ENCODE measurements at places on chromosomes 6 and 20.

DNA sequence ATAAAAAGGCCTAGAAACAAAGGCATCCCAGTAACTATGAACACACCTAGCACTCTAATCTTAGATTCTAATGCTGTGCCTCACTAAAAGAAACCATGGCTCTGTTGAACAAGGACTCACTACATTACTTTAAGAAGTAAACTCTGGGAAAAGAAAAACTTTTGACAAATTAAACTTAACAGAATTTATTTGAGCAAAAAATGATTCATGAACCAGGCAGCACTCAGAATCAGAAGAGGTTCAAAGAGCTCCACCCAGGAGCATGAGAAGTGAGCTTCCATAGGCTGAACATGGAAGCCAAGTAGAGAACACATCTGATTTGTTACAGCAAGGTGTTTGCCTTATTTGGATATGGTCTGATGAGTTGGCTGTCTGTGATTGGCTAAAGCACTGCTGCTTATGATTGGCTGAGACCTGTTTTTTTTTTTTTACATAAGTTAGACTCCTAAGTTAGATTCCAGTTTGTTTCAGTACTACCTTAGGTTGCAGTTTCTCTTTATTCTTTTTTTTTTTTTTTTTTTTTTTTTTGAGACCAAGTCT is 343.6 kb upstream of the SASH1 start:
- DNase-seq, result no peak

- no peak for DNase-seq
Observed at GRCh38 chr6:36677059-36677749, 1.3 kb upstream of the CDKN1A start.

DNA sequence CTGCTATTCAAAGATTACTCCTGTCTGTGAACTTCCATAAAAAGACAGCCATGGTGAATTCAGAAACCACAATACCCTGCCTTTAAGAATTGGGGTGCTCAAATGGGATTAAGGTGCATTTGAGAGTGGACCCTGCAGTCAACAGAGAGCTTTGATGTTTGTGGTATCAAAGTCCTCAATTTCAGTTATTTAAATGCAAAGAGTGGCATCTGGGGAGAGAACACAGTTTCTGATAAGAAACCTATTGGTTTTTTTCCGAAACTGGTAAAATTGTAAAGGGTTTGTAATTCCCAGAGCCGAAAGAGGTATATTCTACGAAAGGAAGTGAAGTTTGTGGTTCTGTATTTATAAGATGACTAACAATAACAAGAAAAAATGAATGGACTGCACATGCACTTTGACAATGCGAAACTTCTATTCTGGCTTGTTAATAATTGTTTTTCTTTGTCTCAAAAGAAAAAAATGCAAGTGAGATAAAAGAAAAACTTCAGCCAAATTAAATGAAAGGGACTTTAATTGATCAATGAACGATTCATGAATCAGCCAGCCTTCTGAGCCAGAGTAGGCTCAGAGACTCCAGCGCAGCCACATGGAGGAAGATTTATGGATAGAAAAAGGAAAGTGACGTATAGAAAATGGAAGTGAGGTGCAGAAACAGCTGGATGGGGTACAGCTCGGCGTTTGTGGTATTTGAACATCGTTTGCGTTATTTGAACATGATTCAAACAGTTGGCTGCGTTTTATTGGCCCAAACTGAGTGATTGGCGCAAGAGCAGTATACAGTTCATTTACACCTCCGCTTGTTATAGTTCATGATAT is 70.5 kb upstream of the DUSP22 start:
- no peak for DNase-seq

DNA sequence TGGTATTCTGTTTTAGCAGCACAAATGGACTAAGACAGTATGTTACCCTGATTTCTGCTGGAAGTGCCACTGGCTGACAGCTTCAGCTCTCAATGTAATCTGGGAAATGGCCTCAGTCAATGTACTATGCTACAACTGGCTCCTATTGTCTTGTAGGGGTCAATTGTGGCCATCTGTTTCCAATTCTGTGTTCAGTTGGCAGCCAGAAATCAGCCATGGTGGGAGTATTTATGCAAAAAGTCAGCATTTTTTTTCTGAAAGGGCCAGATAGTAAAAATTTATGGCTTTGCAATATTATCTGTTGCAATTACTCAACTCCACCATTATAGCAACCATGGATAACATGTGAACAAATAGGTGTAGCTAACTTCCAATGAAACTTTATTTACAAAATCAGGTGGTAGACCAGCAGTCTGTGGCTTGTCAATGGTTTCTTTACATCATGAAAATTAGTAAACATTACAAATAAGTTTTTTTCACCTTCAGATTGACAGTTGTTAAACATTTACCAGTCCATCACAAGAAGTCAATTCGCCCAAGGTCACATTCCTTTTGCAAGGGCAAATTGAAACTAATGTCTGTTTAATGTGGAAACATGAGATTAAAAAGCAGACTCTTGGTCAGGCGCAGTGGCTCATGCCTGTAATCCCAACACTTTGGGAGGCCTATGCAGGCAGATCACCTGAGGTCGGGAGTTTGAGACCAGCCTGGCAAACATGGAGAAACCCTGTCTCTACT is 58.3 kb upstream of the TSHZ2 start:
- DNase-seq, result no peak

- no peak for DNase-seq
Observed at GRCh38 chr6:113068570-113068969, 721.4 kb downstream of the RFPL4B start.

DNA sequence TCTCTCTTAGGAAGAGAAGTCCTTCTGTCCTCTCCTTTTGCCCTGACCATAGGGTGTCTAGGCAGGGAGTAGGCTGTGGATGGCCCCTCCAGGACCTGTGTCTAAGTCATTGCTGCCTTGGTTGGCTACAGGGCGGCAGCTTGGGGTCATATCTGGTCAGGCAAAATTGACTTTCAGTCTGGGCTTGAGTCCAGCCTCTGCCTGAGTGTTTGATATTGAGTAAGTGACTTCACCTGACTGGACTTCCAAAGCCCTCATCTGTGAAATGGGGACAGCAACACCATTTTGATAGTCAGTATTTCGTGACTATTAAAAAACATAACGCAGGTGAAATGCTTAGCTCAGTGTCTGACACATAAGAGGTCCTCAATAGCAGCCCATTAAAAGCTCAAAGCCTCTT is 4.6 kb downstream of the TGM3 start:
- DNase-seq, result no peak

GRCh38 chr6:33812669-33813068 is 8.9 kb upstream of the MLN start:
- no peak for DNase-seq

- peak; percentile 32 for DNase-seq
Observed at GRCh38 chr20:31661625-31662371, 24.1 kb downstream of the COX4I2 start.

- no peak for DNase-seq
Observed at GRCh38 chr6:149024361-149024760, 277.5 kb downstream of the UST start.

DNA sequence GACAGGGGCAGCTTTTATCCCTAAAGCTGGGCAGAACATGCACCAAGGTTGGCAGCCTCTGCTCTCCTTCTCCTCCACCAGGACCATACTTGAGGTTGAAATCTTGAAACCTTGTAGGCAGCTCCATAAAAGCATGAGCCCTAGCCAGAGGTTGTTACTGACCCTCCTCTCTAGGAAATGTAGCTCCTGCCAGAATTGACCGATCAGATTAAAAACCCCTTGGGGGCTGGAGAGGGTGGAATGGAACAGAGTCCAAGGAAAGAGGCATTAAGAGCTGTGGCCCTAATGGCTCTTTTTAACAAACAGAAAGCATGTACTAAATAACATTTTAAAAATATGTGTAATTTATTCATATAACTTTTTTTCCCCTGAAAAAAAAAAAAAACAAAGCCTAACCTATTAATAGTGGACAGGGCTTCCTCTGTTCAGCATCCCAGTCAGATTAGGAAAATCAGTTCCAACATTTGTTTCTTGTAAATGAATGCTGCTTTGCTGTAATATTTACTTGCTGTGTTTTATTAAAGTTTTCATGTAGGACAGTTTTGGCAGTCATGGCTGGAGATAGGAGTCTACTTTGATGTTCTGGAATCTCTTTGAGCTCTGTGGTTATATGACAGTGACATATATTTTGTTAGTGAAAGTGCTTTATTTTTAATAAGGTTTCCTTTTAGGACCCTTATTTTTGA is 41.3 kb downstream of the MTHFD1L start:
- DNase-seq, result no peak

DNA sequence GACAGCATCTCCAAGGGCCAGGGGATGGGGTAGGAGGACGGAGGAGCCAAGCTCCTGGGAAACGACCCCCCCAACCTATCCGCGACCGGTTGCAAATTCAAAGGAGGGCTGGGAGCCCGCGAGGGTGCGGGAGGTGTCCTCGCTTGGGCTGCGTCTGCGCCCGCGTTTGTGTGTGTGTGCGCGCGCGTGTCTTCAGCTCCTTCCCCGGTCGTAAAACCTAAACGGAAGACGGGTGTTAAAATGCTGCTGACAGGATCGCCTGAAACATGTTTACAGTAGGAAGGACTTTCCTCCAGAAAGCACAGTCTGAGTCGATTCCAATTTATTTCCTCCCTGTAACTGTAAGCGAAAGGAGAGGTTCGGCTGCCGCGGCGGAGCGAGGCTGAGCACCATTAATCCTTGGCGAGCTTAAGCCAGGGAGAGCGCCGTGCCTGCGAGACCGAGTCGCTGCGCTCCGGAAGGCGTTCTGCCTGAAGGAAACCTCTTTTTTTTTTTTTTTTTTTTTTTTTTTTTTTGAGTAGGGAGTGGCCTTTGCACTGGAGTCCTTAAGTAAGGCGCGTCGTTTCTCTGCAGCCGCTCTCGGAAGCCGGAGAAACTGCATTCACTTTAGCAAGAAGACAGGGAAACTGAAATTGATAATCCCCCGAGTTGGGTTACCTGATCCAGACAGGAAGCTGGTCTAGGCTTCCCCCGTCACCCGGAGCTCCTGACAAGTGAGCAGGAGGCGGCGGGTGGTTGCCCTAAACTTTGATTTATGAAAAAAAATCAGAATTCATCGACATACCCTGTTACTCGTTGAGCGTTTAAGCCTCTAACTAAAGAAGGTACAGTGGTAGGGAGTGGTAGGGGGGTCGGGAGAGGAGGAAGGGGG is 4.8 kb upstream of the SOX4 start:
- peak; percentile 71 for DNase-seq

DNA sequence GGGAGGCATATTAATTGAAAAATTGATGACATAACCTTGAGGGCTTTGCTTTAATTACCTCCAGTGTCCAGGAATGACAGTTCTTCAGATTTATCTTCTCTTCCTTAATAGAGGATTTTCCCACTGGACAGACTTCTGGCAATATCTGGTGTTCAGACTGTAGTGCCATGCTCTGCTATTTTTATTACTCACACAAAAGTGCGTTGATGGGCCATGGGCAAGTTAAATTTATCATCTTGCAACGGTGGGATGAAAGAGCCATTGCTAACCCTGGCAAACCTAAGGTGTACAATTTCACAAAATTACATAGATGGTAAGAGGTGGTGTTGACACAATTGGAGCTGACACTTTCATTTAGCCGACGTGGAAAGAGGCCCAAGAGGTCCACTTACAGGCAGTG is 253.7 kb upstream of the PLCB4 start:
- DNase-seq, result no peak

DNA sequence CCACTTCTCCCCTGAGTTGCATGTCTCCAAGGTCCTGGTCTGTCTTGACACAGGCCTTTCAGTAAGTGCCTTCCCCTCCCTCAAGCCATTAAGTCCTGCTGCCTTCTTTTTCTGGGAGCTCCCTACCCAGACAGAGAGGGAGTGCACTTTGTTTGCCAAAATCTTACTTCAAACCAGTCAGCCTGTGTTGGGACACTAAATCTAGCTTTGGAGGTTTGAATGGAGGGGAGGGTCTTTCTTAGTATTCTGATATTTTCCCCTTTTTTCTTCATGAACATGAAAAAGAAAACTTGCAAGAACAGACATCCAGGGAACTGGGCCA is 170.7 kb upstream of the PMEPA1 start:
- no peak for DNase-seq

GRCh38 chr20:22001886-22002285 is 296.4 kb downstream of the PAX1 start:
- peak; percentile 81 for DNase-seq

DNA sequence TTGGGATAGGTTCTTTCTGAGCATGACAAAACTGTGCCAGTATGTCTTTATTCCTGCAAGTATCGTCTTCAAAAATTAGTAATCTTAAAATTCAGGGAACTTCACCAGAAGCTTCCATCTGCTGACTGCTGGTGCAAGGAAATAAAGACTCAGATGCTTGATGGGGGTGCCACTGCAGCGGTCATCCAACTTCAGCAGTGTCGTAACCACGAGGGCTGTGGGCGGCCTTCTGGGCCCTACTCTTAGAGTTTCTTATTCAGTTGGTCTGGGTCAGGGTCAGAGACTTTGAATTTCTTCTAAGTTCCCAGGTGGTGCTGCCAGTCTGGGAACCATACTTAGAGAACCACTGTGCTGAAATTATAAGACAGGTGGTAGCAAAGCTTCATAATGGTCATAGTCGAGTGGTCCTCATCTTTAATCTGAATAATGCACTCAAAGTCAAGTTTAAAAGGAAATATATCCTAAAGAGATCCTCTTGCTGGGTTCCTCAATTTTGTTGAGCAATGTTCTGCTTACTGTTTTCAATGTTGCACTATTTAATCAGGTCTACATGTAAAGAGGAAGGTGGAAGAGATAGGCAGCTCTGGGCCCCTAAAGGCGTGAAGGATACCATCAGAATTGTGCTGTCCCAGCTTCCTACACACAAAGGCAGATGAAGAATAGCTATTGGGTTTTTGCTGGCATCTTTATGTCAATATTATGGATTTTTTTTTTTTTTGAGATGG is 165.4 kb upstream of the GMDS start:
- DNase-seq, result no peak

DNA sequence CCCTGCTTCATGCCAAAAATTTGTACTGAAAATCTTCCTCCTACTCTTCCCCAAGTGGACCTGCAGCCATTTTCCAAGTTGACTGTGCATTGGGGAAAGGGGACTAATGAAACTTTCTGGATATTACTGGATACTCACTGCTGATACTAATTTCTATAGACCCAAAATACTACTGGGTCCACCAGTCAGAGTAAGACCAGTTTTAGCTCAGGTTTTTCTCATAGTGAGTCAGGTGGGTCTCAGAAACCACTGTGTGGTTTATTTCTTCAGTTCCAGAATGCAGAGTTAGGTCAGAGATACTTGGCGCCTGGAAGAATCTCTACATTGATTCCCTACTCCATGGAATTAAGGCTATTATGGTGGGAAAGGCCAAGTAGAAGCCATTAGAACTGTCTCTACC is 274.8 kb upstream of the SYNCRIP start:
- no peak for DNase-seq

DNA sequence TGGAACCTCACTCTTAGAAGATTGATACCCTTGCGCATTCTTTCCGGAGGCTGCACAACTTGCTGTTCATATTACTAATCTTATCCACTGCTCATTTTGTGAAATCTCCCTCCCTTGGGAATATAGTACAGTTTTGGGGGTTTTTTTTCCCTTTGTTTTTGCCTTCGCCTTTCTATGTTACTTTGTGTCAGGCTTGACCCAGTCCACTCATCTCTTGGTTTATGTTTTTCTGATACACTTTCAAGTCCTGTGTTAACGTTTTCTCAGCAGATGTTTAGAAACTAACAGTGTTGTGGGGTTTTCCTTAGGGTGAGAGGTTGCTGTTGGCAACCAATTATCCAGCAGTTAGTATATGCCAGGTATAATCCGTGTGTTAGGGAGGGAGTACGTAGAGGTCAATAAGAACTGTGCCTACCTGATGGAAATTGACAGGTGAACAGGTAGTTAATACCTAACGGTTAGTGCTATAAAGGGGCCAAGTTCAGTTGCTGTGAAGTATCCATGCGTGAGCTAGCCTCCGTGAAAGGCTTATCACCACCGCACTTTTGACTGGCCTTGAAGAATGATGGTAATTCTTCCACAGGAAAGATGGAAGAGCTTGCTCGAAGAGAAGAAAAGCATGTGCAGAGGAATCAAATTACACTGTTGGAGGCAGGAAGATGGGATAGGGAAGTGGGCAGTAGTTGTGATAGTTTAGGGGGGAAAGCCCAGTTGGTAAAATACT is 1.4 kb downstream of the NFYA start:
- DNase-seq, result no peak

Measured in SHP77 treated with DMSO at 0.1 percent for 48 hours (cell line).